ENCODE measurements at places on chromosomes 2 and 18. TPM values are rescaled to one million over a fixed set of nuclear protein-coding genes. Genes with fewer than 3 reads are reported as not detected.
A peak's percentile ranks its signal among the peaks of the same experiment; 100 is the strongest.

GRCh38 chr2:8388781-8389180 is 293.1 kb upstream of the ID2 start:
- H3K4me3 ChIP-seq, result no peak overlapping the region
- no peaks in the 10 kb centered on the region for H3K27me3 ChIP-seq
- H3K27ac ChIP-seq, result peak overlapping the region; percentile 6
- DNase-seq, result no peak
- no peaks in the 10 kb centered on the region for H3K36me3 ChIP-seq
- H3K4me1 ChIP-seq, result peaks cover 18% of the 10 kb centered on the region

The TDRD15 gene
- total RNA-seq, result not detected

The TBR1 gene
- 0.07 TPM for total RNA-seq

GRCh38 chr18:8987241-8987640 is 115.3 kb upstream of the NDUFV2 start:
- H3K36me3 ChIP-seq, result no peaks in the 10 kb centered on the region
- H3K27ac ChIP-seq, result no peak overlapping the region
- H3K27me3 ChIP-seq, result no peaks in the 10 kb centered on the region
- DNase-seq, result no peak

The DSC3 gene
- 9.8 TPM for total RNA-seq

- no peak overlapping the region for H3K27ac ChIP-seq
- peaks cover 9% of the 10 kb centered on the region for H3K4me1 ChIP-seq
- no peak overlapping the region for H3K4me3 ChIP-seq
- H3K36me3 ChIP-seq, result no peaks in the 10 kb centered on the region
- DNase-seq, result no peak
These were observed 30.1 kb upstream of the E2F6 start for GRCh38 chr2:11495844-11496681.

DNA sequence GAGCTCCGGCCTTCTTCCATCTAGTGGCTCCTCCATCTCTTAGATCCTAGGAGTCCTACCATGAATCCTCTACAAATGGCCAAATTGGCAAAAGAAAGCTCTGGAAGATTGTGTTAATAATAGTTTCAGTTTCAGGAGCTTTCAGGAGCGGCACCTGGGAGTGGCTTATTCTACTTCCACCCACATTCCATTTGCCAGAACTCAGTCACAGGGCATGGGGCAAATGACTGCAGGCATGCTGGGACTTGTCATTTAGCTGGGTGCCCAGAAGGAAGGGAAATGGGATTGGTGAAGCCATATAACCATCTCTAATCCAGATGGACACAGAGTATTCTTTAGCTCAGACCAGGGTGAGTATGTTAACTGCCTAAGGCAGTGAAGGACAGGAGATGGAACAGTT is 3.6 kb upstream of the LRATD1 start:
- peaks cover 23% of the 10 kb centered on the region for H3K36me3 ChIP-seq
- H3K27ac ChIP-seq, result no peak overlapping the region
- no peak overlapping the region for H3K4me3 ChIP-seq
- H3K4me1 ChIP-seq, result peaks cover 8% of the 10 kb centered on the region
- no peaks in the 10 kb centered on the region for H3K27me3 ChIP-seq

DNA sequence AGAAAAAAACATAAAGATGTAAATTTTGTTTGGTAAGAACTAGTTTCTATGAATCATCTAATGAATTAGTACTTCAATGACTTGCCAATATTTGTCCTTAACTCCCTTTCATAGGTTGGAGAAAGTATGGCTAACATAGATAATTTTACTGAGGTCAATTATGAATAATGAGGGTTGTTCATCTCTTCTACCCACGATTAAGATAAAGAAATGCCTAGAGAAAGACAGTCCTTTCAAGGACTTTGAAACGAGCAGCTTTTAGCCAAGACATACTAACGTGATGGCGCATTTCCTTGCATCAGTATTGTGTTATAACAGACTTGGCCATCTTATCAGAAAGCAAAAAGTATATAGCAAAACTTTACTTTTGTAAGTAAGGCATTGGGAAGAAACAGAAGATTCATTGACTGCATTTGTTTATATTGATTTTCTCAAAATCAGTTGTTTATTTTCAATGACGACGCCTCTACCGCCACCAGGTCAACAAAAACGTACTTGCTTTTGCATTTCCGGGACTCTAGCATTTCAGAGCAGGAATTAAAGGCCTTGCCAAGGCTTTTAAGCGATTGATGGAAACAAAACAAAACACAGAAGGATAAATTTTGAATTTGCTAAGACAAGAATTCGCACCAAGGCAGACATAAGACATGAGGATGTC is 961 bp downstream of the RBM43 start:
- peaks cover 14% of the 10 kb centered on the region for H3K4me1 ChIP-seq
- no peak for DNase-seq

DNA sequence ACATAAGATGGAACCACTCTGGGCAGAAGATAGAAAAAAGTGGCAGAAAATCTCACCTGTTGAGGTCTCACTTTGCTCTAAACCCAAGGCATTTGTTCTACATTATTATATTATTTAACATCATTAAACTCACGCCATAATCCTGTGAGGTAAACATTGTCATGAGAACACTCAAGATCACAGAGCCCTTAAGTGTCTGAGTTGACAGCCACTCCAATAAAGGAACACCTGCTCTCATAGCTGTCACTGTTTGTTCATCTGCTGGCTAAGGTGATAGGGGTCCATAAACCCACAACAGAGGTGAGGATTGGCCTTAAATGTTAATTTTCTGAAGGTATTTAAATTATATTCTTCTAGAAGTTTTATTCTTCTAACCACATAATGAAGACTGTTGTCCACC is 439.7 kb downstream of the RIT2 start:
- no peaks in the 10 kb centered on the region for H3K36me3 ChIP-seq
- no peak for DNase-seq
- H3K27me3 ChIP-seq, result no peaks in the 10 kb centered on the region
- H3K4me3 ChIP-seq, result no peak overlapping the region

GRCh38 chr2:173066887-173067676 is 8.6 kb upstream of the MAP3K20 start:
- H3K4me1 ChIP-seq, result no peaks in the 10 kb centered on the region
- no peak for DNase-seq
- H3K36me3 ChIP-seq, result no peaks in the 10 kb centered on the region
- no peak overlapping the region for H3K4me3 ChIP-seq
- H3K27ac ChIP-seq, result no peak overlapping the region
- H3K27me3 ChIP-seq, result no peaks in the 10 kb centered on the region

GRCh38 chr2:234930397-234930796 is 21.4 kb upstream of the SH3BP4 start:
- DNase-seq, result no peak
- no peak overlapping the region for H3K4me3 ChIP-seq
- H3K4me1 ChIP-seq, result no peaks in the 10 kb centered on the region
- no peak overlapping the region for H3K27ac ChIP-seq
- H3K27me3 ChIP-seq, result peaks cover 8% of the 10 kb centered on the region

- H3K36me3 ChIP-seq, result no peaks in the 10 kb centered on the region
- no peak overlapping the region for H3K27ac ChIP-seq
- no peaks in the 10 kb centered on the region for H3K4me1 ChIP-seq
- H3K4me3 ChIP-seq, result no peak overlapping the region
- no peaks in the 10 kb centered on the region for H3K27me3 ChIP-seq
These were observed 223.8 kb upstream of the SPRED2 start for GRCh38 chr2:65656160-65656718.

GRCh38 chr2:70651727-70652126 is 98.1 kb upstream of the TGFA start:
- no peak overlapping the region for H3K27ac ChIP-seq
- H3K36me3 ChIP-seq, result no peaks in the 10 kb centered on the region
- H3K27me3 ChIP-seq, result peaks cover 74% of the 10 kb centered on the region
- H3K4me1 ChIP-seq, result no peaks in the 10 kb centered on the region

DNA sequence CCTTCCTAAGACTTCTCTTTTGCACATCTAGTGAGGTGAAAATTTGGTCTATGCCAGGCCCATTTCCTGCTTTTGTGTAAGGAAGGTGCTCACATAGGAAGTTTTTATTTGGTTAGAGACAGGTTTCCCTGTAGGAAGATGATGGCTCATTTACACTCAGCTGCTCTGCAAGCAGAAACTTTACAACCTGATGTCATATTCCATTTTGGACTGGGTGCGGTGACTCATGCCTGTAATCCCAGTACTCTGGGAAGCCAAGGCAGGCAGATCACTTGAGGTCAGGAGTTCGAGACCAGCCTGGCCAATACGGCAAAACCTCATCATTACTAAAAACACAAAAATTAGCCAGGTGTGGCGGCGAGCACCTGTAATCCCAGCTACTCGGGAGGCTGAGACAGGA is 35.8 kb downstream of the CASP10 start:
- no peaks in the 10 kb centered on the region for H3K27me3 ChIP-seq
- no peak overlapping the region for H3K4me3 ChIP-seq
- H3K4me1 ChIP-seq, result peaks cover 22% of the 10 kb centered on the region
- H3K36me3 ChIP-seq, result peaks cover 14% of the 10 kb centered on the region
- no peak for DNase-seq
- no peak overlapping the region for H3K27ac ChIP-seq

The EFR3B gene
- total RNA-seq, result 0.10 TPM

DNA sequence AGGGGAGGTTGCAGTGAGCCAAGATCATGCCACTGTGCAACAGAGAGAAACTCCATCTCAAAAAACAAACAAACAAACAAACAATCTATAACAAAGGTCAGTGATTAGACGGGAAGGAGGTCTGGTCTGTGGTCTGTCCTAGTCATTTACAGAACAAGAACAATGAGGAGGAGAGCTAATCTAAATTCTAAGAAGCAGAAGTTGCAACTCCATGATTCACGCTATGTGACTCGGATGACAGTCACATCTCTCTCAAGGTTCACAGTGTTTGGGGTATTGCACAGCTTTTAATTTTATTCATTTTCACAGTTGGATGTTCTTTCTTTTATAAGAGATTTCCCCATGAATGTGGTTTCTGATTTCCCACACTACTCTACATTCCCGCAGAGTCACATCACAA is 218.7 kb upstream of the PIEZO2 start:
- H3K27ac ChIP-seq, result no peak overlapping the region
- no peak overlapping the region for H3K4me3 ChIP-seq

The TNS1 gene
- 2.3 TPM for total RNA-seq

DNA sequence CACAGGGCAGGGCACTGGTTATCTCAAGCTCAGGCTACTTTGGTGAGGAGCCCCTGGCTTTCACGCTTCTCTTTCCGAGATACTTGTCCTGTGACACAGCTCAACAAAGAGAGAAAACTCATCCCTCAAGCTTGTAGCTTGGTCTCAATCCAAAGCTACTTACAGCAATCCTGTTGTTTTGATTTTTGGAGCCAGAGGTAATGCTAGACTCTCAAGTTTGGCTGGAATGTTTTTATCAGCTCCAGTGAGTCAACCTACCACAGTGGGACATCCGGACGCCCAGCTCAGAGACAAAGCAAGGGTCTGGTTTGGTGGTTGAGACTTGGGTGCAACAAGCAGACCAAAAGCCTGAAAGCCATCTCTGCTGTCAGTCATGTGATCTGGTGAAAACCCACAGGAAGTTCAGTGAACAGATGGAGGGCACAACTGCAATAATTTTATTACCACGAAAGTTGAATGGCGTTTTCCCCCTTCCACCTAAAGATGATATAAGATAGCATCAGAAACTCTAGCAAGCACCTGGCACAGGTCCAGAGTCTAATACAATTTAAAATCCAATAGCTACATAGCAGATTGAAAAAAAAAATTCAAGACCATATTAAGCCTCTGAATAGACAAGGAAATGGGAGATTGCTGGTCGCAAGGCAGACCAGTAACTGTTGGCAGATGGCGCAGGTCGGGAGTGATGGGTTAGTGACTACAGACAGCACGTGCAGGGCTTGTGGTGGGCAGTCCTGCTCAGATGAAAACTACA is 102.3 kb upstream of the SMAD7 start:
- no peaks in the 10 kb centered on the region for H3K4me1 ChIP-seq
- no peak for DNase-seq
- H3K27me3 ChIP-seq, result no peaks in the 10 kb centered on the region
- no peaks in the 10 kb centered on the region for H3K36me3 ChIP-seq

The SCRN3 gene
- total RNA-seq, result 25.6 TPM

The TEX44 gene
- not detected for total RNA-seq

GRCh38 chr2:166773308-166773949 is 114.9 kb upstream of the XIRP2 start:
- no peak for DNase-seq
- no peaks in the 10 kb centered on the region for H3K27me3 ChIP-seq
- H3K4me3 ChIP-seq, result no peak overlapping the region
- no peaks in the 10 kb centered on the region for H3K4me1 ChIP-seq
- no peak overlapping the region for H3K27ac ChIP-seq

The NTSR2 gene
- total RNA-seq, result not detected

DNA sequence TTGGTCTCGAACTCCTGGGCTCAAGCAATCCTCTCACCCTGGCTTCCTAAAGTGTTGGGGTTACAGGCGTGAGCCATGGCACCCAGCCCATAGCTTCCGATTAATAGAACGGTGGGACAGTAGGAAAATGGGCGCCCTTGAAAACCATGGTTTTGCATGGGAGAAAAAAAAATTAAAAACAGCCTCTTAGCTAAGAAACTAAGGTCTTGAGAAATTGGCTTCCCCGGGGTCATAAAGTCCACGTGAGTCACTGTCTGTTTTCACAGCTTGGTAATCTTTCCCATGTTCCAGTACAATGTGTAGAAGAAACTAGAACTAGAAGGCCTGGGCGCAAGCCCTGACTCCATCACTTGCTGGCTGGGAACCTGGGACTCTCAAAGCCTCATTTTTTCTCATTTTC is 20.7 kb downstream of the B3GNT2 start:
- H3K4me1 ChIP-seq, result peaks cover 38% of the 10 kb centered on the region
- no peaks in the 10 kb centered on the region for H3K36me3 ChIP-seq
- DNase-seq, result no peak
- no peaks in the 10 kb centered on the region for H3K27me3 ChIP-seq
- no peak overlapping the region for H3K4me3 ChIP-seq
